Motor neuron (in vitro differentiated cells): ENCODE measurements at places on chromosomes 5 and 9. TPM values are rescaled to one million over a fixed set of nuclear protein-coding genes. Genes with fewer than 3 reads are reported as not detected.

- no peak for ATAC-seq
Measured at GRCh38 chr9:129486756-129487657, 133.9 kb downstream of the C9orf50 start.

- peak; percentile 13 for ATAC-seq
Measured at GRCh38 chr9:104907278-104907951, 20.5 kb downstream of the ABCA1 start.

PPP3R2 gene
- total RNA-seq, result 0.14 and 0.16 TPM in 2 replicates

GRCh38 chr9:95852059-95853032, 23.1 kb upstream of the ERCC6L2 start:
- ATAC-seq, result no peak

GRCh38 chr9:91577633-91578061, 154.0 kb upstream of the NFIL3 start:
- peak; percentile 85 for ATAC-seq

GRCh38 chr9:75365196-75365595, 276.9 kb downstream of the OSTF1 start:
- ATAC-seq, result no peak

DNA sequence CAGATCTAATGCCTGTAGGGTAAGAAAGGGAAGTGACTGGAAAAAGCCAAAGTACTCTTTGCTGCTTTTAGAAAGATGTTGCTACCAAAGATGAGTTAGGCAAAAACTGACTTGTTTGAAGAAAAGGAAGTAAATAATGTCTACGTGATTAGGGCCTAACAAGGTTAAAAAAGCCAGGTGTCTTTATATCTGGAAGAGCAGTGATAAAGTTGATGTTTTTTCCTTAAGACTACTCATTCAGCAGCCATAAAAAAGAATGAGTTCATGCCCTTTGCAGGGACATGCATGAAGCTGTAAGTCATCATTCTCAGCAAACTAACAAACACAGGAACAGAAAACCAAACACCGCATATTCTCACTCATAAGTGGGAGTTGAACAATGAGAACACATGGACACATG, 13.5 kb upstream of the AMACR start:
- no peak for ATAC-seq

- no peak for ATAC-seq
Measured at GRCh38 chr9:17614903-17615302, 36.0 kb downstream of the SH3GL2 start.

- no peak for ATAC-seq
Measured at GRCh38 chr5:108814551-108814950, 66.9 kb downstream of the FER start.

TRIM7 gene
- total RNA-seq, result 1.2 and 2.6 TPM in 2 replicates

DNA sequence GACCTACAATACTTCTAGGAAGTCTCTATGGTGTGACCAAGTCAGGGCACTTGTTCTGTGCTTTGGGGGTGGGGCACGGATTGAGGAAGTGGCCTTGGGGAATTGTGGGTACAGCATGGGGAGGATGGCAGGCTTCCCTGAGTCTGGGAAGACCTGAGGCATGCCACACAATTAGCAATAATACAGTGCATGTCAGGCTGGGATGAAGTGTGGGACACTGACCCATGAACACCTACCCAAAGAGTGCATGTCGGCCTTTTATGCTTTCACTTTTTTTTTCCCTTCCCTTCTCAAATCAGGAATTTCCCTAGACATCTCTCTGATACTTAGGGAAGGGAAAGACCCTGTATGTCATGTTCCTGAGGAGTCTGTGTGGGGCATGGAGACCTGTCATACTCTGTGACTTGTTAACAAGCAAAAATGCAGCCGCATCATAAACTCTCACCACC, 146.4 kb downstream of the PALM2AKAP2 start:
- ATAC-seq, result no peak

DNA sequence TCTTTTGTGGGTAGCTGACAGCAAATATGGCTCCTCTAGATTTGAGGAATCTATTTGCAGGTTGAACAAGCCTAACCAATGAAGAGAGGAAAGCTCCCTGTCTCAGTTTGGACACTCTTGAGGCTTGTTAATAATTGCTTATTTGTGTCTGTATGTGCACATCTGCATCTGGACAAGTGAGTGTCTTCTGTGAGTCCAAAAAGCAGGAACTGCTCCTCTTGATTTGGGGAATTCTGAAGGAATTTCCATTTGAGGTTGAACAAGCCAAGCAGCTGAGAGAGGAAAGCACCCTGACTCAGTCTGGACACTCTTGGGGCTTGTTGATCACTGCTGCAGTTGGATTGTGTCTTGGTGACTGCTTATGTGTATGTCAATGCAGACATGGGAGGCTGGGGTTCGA, 211.6 kb downstream of the DTWD2 start:
- ATAC-seq, result no peak

PSD2 gene
- 8.4 and 10.7 TPM in 2 replicates for total RNA-seq

DNA sequence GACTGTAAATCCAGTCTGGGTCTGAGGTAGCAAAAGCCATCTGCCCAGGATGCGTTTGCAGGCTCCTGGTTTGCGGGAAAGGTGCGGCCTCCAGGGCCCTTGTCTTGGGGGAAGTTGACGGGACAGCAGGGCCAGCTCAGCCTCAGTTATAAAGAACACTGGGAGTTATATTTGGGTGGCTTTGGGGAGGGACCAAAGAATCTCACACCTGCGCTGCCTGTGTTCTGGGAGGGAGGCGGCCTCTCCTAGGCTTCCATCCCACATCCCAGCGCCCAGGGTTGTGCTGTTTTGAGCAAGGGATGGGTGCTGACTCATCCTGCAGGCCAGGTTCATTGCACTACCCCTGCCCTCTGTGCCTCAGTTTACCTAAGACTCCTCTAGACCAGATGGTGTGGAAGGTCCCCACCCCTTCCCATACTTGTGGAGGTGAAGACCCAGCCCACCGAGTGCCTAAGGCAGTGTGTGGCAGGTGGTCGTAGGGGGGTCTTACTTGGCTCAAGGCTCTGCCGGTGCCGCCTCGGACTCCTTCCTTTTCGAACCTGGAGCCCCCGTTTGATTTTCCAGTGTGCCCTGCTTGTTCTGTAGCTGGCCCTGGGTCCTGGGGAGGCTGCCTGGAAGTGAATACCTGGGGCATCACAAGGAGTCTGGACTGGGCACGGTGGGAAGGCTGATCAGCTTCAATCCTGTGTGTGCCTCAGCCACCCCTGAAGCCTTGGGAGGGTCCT, 39.3 kb upstream of the FCN2 start:
- ATAC-seq, result no peak

SMIM27 gene
- total RNA-seq, result 15.3 and 16.3 TPM in 2 replicates

DNA sequence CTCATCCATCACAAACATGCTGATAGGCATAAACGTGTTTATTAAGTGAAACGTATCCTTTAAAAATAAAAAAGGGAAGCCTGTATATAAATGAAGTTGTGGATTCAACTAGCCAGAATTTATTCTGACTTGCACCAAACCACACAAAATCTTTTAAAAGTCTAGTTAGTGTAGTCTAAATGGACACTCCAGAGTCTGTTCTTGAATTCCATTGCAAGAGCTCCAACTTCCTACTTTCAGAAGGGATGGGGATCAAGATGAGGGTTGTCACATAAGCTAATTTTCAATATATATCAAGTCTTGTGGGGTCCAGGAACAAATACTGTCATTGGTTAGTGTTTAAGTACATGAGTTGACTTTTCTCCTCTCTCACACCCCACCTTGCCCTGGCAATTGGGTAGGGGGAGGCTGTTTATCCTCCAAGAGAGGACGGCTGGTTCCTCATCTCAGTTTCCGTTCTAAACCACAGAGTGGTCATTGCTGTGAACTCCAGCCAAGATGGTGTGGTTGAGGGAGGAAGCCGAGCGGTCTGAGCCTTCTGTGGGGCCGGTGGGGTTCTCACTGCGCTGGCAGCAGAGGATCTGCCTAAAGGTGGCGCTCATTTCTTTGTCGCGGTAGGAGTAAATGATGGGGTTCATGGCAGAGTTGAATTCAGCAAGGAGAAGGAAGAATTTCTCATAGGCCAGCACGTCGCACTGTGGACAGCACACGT, 163.2 kb downstream of the LPAR1 start:
- ATAC-seq, result no peak

KCNN2 gene
- 2.5 and 2.8 TPM in 2 replicates for total RNA-seq

GRCh38 chr9:68869022-68869421, 144.9 kb downstream of the PRKACG start:
- ATAC-seq, result peak; percentile 46

TTC16 gene
- 0.09 and 0.25 TPM in 2 replicates for total RNA-seq

POLR3G gene
- total RNA-seq, result 16.5 and 19.2 TPM in 2 replicates

- ATAC-seq, result peak; percentile 93
Measured at GRCh38 chr5:81233080-81233634, at the start of gene CKMT2. CKMT2 (plus strand) TSS chr5:81233322; CDS start chr5:81251133, 17,811 bp downstream.

DNA sequence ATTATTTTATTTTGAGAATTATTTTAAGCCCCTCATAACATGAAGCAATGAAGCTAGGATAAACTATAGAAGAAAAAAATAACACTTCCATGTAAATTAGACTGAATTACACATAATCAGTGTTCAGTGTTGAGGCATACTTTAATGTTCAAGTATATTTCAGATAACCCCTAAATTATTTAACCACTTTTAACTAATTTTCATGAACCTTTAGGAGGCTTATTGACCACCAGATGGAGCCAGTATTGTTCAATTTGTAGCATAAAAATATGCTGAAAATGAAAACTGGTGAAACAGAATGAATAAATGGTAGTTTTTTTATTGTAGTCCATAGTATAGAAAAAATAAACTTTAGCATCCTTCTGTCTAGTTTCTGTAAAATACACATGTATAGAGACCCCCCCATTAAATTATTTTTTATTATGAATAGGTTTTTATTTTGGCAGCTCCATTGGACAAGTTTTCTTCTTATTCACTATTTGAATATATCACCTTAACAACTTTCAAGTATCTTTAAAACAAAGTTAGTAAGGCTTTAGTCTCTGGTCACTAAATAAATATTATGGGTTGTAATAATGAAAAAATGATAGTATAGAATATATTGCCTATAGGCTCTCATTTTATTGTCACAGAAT, 190.1 kb downstream of the CWC27 start:
- no peak for ATAC-seq

DNA sequence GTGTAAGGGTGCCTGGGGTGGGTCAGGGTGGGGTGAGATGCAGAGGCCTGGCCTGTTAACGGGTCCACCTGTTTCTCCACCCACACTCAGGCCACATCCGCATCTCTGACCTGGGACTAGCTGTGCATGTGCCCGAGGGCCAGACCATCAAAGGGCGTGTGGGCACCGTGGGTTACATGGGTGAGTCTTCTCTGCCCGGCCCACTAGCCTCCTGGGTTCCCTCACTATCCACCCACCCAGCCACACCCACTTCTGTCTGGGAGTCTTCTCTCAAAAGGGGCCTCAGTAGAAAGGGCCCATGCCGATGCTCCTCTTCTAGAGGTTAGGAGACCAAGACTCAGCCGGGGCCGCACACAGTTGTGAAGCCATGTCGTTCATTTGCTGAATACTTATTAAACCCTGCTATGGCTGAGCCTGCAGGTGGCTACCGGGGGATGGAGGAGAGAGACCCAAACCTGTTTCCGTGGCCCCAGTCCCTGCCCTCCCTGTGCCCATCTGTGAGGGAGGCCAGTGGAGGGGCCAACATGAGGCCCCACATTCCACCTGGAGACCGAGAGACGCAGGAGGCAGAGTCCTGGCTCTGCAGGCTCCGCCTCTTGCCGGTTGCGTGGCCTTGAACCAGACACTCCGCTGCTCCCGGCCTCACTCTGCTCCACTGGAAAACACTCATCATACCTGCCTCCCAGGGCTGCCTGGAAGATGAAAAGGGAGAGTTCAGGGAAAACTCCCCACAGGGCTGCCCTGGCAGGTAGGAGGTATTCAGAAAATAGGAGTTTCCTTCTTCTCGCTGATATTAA, 8.7 kb downstream of the GRK6 start:
- no peak for ATAC-seq

- no peak for ATAC-seq
Measured at GRCh38 chr5:1461396-1461795, 16.2 kb upstream of the SLC6A3 start.

FAM163B gene
- 1.3 and 1.9 TPM in 2 replicates for total RNA-seq

DNA sequence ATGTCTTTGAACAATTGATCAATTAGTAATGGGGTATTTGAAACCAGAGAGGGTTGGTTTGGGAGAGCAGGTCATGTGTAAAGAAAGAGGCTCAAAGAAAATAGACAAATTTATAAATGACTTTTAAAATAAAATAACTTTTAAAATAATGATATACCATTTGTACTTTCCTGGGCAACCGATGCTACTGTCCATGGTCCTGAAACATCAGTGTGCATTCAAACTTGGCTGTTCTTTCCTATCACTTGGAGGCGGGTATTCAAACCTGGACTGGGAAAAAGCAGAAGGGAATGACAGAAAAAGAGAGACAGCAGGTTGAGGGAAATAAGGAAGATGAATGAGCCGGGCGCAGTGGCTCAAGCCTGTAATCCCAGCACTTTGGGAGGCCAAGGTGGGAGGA, 1446.4 kb upstream of the WWC1 start:
- ATAC-seq, result no peak

REEP2 gene
- 2.4 and 11.0 TPM in 2 replicates for total RNA-seq

DNA sequence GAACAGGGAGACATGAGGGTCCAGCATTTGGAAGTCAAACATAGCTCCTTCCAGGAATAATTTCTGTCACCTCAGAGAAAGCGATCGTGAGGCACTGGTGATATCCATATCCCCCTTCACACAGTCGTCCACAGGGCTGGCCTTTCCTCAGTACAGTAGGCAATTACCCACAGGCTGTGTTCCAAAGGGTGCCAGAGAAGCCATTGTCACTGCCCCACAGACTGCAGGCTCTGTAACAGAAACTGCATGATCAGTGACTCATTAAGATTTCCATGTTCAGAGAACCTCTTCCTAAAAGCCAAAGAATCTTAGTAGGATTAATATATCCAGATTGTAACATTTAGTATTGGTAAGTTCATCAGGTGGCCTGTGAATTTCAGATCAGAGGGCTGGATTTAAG, 127.6 kb downstream of the RPS23 start:
- peak; percentile 68 for ATAC-seq

SLC6A3 gene
- total RNA-seq, result 0.53 and 1.7 TPM in 2 replicates

- no peak for ATAC-seq
Measured at GRCh38 chr5:109022056-109022455, 274.4 kb downstream of the FER start.

- no peak for ATAC-seq
Measured at GRCh38 chr5:127892467-127893207, 189.4 kb downstream of the CCDC192 start.

DNA sequence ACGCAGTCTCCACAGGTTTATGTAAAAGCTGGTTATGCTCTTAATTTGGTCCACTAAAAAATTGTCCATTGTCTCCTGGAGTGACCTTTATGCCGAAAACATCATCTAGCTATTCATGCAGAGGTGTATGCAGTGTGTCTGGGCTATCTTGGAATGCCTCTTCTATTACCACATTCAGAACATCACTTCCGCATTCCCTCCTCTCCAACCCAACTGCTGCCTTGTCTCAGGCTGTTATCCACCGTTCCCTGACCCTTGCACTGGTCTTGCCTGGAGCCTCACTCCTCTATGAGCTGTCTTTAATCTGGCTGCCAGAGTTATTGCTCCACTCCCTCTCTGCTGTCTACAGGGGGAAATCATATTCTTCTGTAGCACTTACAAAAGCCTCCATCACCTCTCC, 214.1 kb upstream of the ANKRD55 start:
- ATAC-seq, result no peak

GRCh38 chr5:166074582-166075481, 2216.6 kb upstream of the WWC1 start:
- ATAC-seq, result peak; percentile 86
